ENCODE measurements at places on chromosomes 12 and 14.

DNA sequence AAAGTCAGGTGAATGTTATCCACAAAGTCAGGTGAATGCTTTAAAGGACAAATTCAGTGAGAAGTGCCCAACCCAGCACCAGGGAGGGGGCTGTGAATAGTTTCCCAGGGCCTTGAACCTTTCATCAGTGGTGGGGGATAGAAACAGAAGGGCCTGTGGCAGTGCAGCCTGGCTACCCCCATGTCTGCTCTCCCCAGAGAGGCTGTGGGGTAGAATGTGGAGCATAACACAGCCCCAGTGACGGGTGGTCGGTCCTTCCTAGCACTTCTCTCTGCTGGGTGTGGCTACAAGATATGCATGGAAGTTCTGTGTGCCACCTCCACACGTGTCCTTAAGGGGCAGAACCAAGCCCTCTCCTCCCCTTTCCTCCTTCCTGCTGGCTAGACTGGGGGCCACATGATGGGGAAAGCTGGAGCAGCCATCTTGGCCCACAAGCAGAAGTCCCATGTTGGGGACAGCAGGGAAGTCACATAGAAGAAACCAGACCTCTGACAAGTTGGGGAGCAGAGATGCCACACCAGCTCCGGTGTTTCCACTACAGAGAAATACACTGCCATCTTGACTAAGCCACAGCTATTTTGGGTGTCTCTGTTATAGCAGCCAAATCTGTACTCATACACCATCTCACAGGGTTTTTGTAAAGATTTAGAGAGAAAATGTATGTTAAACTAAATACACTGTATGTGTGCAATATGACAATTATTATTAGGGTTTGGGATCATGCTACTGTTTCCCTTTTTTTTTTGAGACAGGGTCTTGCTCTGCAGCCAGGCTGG, 17.0 kb downstream of the RITA1 start:
- no peak for DNase-seq

DNA sequence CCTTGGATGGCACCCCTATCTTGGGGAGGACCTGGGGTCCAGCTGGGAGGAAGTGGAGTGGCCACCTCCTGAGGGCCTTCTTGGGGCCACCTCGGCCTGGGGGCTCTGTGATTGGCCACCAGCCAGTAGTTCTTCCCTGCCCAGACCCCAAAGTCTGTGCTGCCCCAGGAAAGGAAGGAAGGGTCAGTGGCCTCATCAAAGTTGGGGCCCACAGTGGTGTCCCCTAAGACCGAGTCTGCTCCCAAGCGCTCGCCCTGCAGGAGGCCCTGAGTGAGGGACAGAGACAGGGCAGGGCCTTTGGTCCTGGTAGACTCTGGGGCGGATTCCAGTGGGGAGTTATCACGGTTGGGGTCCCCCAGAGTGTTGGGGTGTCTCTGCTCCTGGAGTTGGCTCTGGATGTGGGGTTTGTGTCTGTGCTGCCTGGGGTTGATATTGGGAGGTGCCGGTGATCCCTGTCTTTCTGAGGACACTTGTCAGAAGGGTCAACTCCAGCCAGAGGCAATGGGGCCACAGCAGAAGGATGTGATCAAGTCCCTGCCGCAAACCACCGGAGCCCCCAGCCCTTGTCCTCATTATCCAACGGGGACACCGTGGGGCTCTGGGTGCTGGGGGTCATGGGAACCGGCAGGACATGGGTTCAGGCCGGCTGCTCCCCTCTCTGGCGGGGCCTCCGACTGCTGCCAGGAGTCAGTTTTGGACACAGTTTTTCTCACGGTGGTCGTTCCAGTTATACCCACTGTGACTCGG, 364.3 kb downstream of the TMEM121 start:
- DNase-seq, result no peak

GRCh38 chr14:90274808-90275457, 18.6 kb downstream of the PSMC1 start:
- DNase-seq, result no peak

GRCh38 chr12:24460099-24460498, 488.8 kb downstream of the BCAT1 start:
- DNase-seq, result no peak

DNA sequence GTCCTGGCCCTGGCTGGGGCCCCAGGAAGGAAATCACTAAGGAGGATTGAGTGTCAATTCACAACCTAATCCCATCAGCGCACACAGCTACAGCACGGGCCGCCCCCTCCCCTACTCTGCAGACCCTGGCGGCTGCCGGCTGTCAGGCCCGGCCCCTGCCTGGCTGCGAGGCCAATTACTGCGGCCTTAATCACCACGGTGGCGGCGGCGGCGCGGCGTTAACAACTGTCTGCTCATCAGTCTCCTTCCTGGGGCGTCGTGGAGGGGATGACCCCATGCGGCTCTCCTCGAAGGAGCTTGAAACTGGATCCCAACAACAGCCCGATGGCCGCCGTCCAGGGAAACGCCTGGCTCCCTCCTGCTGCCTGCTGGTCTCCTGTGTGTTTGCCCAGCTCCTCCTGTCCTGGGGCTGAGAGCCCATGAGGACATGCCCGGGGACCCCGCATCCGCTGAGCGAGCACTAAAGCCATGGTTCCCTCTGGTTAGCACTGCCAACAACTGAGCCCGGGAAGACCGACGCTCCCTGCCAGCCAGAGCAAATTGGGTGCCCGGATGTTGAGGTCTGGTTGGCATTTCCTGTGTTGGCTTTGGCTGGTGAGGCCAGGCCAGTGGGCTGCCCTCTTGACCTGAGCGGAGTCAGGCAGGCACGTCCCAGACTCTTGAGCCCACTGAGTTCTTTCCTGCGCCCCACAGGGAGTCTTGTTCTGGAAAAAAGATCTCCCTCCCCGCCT, 21.8 kb upstream of the EIF2B2 start:
- DNase-seq, result no peak

GRCh38 chr14:96039633-96040311, 610 bp downstream of the C14orf132 start:
- no peak for DNase-seq

DNA sequence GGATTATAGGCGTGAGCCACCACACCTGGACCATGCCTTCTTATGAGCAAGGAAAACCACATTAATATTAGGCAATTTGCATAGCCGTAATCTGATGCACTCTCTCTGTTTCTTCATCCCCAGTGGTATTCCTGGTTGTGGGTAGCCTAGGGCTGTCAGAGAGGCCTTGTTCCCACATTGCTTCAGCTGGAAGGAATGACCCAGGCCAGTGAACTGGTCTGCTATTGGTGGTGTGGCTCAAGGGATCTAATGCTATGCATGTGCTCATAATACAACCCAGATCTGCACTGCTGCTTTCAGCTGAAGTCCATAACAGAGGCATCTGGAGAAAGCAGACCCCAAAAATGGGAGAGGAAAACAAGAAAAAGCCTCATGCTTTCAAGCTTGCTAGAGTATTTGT, 33.1 kb upstream of the G2E3 start:
- no peak for DNase-seq

Data from T follicular helper cell (primary cell).